Activated CD4-positive, CD25-positive, alpha-beta regulatory T cell (primary cell): ENCODE measurements at places on chromosomes 11 and 22.
A peak's percentile ranks its signal among the peaks of the same experiment; 100 is the strongest.

DNA sequence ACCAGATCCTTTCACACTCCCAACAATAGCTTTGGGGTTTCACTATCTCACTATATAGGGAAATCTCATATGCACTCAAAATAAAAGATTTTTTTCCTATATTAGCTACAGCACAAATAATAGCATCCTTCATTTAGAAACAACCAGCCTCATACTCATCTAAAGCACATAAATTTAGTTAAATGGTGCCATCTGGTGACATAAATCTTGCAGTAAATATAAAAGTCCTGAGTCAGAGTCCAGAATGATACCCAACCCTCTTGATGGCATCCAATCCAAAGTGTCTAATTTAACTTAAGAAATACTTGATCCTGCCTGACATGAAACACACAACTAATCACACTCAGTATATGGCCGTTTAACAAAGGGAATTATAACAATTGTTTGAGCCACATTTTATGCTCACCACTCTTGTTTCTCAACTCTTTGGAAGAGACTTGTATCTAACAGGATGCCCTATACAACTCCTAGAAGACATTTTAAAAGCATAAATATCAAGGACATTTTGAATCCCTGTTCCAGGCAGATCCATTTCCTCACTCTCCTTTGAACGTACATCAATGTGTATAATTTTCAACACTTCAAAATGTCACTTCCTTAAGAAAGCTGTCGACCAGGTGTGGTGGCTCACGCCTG, 36.2 kb downstream of the DLG2 start:
- DNase-seq = no peak

- no peak for DNase-seq
Observed at GRCh38 chr11:58940028-58940427, 740 bp downstream of the GLYATL1 start.

DNA sequence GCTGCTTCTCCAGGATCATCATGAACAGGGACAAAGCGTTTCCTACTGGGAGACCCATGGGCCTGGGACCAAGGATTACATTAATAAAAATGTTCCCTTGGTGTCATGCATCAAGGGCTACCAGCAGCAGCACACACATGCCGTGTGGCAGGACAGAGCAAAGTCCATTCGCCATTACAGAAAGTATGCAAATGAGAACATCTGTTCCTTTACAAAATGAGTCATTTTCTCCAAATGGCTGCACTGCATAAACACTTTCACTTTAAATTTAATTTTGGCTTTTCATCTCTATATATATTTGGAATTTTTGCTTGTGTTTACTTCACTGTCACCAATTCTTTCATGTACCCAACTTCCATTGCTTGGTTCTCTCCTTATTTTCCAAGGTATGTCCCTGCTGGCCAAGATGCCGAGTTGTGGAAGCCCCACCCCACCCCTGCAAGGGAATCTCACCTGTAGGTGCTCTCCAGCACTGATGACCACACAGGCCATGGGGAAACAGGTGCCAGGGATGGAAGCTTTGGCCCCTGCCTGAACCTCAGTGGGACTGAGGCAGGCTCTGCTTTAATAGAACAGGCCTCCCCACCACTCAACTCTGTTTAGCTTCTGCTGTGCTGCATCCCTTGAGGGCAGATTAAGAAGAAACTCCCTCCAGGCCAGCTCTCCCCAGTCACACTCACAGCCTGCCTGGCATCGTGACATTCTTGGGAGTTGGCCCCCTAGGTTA, 15.6 kb upstream of the GNAZ start:
- DNase-seq = no peak

GRCh38 chr11:78078218-78079167, 1.2 kb downstream of the NDUFC2 start:
- DNase-seq = no peak

DNA sequence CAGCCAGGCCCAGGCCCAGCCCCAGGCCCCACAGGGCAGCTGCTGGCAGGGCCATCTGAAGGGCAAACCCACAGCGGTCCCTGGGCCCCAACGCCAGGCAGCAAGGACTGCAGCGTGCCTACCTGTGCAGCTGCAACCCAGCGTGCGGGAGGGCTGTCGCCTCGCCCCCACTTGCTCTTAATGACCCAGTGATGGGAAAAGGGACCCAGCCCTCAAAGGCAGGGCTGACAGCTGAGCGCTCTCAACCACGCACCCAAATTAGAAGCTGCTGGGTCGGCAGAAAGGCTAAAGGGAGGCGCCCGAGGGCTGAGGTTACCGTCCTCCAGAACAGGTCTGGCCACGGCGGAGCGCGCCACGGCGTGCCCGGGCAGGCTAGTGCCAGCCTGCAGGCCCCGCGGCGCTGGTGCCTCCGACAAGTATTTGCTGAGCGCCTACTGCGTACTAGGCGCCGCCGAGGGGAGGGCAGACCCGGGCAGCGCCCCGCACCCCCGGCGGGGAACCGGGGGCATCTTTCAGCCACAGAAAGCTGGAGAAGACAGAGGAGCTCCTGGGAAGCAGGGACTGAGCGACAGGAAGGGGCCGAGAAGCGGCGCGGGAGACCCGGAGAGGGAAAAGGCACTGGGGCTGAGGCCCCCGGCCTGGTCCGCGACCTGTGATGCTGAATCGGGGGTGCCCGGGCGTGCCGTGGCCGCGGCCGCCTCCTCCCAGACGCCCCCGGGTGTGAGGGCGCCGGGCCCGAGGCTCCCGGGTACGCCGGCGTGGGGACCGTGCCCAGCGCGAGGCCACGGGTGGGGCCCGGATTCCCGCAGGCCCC, 773 bp downstream of the HRAS start:
- no peak for DNase-seq

DNA sequence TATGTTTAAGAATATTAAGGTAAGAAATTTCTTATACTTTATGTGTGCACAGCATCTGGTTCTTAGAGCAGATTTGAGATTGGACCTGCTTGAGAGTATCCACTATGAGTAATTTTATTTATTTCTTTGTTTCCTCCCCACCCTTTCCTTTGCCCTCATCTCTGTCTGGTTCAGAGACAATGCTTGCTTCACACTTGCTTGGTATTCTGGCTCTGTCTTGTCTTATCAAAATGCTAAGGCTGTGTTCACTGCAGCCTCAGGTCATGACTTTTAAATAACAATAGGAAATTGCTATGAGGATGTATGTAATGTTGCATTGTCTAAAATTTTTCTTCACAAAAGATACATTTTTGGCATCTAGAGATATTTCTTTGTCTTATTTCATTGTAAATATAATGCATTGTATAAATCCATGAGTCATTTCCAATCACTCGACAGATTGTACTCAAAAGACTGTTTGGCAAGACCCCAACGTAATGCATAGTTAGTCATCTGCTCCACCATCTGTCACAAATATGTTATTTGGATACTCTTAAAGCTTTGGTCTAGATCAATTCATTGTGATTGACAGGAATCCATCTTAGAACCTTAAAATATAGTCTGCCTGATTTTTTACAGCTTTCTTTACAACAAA, 395.7 kb downstream of the AASDHPPT start:
- no peak for DNase-seq

- no peak for DNase-seq
Observed at GRCh38 chr11:2558397-2558796, 113.6 kb downstream of the KCNQ1 start.

- no peak for DNase-seq
Observed at GRCh38 chr11:28106353-28107043, 1.5 kb downstream of the KIF18A start.

- DNase-seq = no peak
Observed at GRCh38 chr11:72418834-72419560, 15.3 kb downstream of the CLPB start.

DNA sequence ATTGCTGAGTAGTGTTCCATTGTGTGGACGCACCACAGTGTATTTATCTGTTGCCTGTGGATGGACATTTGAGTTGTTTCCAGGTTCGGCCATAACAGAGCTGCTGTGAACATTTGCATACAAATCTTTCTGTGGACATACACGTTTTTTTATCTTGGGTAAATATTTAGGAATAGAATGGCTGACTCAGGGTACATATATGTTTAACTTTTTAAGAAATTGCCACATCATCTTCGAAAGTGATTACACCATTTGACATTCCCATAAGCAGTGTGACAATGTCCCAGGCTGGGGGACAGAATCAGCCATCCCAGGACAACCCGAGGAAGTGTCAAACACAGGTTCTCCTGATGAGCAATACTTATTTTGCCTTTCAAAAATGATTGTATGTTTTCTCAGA, 87.9 kb downstream of the OSBP2 start:
- DNase-seq = no peak

DNA sequence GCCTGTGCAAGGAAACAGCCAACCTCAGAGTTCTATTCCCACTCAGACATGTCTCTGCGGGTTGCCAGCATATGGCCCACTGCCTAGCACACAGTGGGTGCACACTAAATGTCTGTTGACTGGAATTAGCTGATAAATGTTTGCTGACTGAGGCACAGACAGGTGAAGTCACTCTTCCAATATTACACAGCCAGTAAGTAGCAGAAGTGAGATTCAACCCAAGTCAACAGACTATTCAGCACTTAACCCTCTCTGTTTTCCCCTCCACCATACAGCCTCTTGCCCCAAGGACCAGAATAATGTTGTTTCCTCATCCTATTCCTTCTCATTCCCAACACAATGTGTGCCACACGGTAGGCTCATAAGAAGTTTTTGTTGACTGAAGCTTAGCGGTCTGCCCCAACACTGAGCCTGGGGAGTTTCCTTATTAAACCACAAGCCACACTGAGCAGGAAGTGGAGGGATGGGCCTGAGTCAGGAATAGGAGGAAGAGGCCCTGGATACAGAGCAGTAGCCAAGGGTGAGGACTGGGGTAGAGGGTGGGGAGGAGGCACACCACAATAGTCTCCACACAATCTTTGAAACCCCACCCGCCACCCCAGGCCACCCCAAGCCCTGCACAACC, 15.7 kb upstream of the IL10RA start:
- DNase-seq = no peak

GRCh38 chr22:40512426-40513136, 123.9 kb downstream of the MRTFA start:
- no peak for DNase-seq

- no peak for DNase-seq
Observed at GRCh38 chr11:61058583-61059259, 43.6 kb upstream of the CD5 start.

GRCh38 chr11:65329478-65329877, 4.2 kb upstream of the DPF2 start:
- no peak for DNase-seq

DNA sequence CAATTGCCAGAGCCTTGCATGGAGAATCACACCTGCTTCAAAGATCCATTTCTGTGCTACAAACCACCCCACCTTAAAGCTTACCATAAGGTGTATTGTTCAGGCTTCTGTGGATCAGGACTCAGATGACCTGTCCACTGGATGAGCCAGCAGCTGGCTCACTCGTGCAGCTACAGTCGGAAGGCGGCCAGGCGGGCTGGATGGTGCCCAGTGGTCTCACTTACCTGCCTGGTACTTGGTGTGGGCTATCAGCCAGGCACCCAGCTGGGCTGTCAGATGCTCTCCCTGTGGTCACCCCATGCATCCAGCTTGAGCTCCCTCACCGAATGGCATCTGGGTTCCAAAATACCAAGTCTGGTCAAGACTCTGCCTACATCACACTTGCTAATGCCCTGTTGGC, 10.9 kb upstream of the APOBEC3B start:
- DNase-seq = no peak

- DNase-seq = peak; percentile 12
Observed at GRCh38 chr22:41687901-41688364, 734 bp downstream of the SNU13 start.
